Activated B cell treated with CpG ODN at 0.5 μM for 24 hours (primary cell): ENCODE measurements at places on chromosomes 4 and X. TPM values are rescaled to one million over a fixed set of nuclear protein-coding genes. Genes with fewer than 3 reads are reported as not detected.

Gene SMIM10
- 1.3 and 1.4 TPM in 2 replicates for total RNA-seq

Gene GPR143
- total RNA-seq, result not detected in 2 replicates

Gene XAGE5
- total RNA-seq, result not detected in 2 replicates

Gene PAGE1
- not detected in 2 replicates for total RNA-seq

Gene ATP2B3
- total RNA-seq, result not detected in 2 replicates

Gene ARMCX2
- total RNA-seq, result 8.3 and 11.2 TPM in 2 replicates

Gene FMR1
- 51.8 and 60.3 TPM in 2 replicates for total RNA-seq

Gene SORBS2
- 0.05 TPM in 1 of 2 replicates, not detected in the other for total RNA-seq

Gene KDR
- total RNA-seq, result not detected in 2 replicates

Gene SSX4
- not detected in 2 replicates for total RNA-seq

Gene TBC1D9
- total RNA-seq, result 37.9 and 46.0 TPM in 2 replicates

Gene PABPC4L
- not detected in 2 replicates for total RNA-seq

Gene CDKL5
- 3.7 and 3.8 TPM in 2 replicates for total RNA-seq

Gene PRDM8
- 9.0 and 11.6 TPM in 2 replicates for total RNA-seq

Gene TMEM150C
- total RNA-seq, result not detected in 2 replicates

Gene GUCY1A1
- total RNA-seq, result 0.51 and 0.71 TPM in 2 replicates
